Stimulated activated CD4-positive, alpha-beta T cell treated with anti-CD3 and anti-CD28 coated beads, Interleukin-1b, Interleukin-23, amount 100 ng/mL, for 48 hours (primary cell): ENCODE measurements at places on chromosomes 13 and 19.
A peak's percentile ranks its signal among the peaks of the same experiment; 100 is the strongest.

DNA sequence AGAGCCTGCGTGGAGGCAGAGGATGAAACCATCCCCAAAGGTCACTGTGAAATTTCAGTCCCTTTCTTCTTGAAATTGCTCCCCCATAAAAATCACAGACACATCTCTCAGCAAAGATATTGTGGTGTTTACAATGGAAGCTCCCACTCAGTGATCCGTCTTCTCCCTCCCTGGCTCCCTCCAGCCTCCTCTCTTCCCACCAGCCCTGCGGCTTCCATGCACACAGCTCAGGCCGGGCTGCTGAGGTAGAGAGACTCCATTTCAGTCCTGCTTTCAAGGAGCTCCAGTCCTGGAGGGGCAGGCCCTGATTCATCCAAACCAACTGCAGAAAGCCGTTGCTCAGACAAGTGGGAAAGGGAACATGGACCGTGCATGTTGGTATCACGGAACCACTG lies 24.0 kb upstream of the MIER2 start:
- DNase-seq: no peak

GRCh38 chr19:46460981-46461380 lies 10.4 kb downstream of the PNMA8A start:
- DNase-seq: no peak

DNA sequence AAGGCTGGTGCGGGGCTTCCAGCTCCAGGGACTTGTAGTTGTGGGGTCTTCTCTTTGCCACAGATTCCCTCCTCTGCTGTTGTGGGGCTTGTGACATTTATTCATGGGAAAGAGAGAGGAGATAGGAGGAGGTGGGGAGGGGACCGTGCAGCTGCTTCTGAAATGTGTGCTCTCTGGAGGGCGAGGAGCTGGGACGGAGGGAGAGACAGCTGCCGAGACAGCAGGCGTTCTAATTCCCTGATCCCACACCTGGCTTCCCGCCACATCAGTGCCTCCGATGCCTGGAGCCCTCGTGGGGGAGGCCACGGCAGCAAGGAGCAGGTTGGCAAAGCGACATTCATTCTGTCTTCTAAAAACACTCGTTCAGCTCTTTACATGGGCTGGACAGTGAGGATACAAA lies 164.4 kb downstream of the USP12 start:
- DNase-seq: no peak

DNA sequence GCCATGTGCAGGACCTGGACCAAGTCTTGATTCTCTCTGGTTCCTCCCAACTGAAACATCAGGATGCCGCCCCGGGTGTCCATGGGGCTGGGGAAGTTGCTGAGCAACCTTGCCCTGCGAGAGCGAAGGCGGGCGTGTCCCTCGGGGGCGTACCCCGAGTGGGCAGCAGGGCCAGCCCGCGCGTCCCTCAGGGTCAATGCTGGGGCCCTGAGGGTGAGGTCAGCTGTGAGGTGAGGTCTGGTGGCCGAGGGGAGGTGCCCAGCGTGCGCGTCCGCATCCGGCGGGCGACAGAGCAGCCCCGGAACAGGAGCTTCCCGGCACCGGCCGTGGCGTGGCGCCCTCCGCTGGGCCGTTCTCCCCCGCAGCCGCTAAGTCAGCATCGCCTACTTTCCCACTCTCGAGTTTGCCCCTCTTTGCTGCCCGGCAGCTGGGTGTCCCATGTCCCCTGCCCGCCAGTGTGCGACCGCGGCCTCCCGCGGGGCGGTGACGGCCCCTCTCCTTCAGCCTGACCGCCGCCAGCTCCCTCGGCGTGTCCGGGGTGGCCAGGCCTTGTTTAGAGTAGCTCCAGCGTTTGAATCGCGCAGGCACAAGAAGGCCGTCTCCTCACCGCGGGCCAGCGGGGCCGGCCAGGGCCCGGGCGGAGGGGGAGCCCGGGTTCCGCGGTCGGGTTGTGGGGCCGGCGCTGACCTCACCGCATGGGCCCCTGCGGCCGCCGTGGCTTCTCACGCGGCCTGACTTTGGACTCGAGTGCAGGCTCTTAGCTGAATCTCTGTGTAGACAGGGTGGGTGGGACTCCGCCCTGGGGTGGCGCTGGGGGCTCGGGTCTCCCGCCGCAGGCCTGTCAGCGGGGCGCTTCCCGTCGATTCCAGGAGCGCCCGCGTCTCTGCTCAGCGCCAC lies 33.0 kb downstream of the GJA3 start:
- DNase-seq: peak; percentile 10

DNA sequence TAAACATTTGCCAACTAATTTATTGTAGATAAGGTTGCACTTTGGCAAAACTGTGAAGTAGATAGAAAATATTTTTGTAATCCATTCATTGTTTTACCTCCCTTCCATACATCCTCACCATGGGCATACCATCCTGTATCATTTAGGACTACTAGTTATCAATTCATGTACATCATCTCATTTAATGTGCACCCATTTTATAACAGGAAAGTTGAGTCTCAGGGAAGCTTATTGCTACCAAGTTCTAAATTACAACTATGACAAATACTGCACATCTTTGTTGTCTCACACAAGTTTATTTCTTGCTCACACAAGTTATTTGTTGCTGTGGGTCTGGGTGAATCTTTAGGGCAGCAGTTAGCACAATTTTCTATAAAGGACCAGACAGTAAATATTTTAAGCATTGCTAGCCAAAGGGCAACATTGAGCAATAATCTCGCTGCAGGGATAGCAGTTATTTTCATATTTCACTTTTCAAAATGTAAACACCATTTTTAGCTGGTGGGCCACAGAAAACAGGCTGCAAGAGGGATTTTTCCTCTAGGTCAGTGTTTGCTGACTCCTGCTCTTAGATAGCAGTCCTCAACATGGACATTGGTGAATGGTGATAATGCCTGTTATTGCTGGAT lies 276.5 kb downstream of the GPC6 start:
- DNase-seq: no peak

DNA sequence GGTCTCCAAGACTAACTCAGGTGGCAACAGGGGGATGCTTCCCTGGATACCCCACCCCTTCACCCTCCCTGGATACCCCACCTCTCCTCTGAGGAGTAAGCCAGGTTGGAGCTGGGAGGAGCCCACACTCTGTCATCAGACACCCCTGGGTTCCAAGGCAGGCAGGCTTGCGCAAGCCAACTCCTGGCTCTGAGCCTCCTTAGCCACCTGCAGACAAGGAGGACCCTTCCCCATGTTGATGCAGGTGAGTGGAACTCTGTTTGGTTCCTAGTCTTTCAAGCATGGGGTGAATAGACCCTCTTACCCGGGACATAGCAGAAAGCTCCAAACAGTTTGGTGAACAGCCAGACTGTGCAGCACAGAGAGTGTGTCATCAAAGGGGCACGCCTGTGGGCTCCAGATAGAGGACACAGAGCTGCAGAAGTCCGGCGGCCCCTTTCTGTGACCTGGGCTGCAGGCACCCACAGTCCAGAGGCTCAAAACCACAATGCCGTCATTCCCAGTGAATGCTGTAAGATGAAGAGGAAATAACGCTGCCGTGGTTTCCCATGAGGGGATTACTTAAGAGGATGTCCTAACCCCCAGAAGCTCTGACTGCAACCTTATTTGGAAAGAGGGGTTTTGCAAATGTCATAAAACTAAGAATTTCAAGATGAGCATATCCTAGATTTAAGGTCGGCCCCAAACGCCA lies 12.1 kb upstream of the HAS1 start:
- no peak for DNase-seq

DNA sequence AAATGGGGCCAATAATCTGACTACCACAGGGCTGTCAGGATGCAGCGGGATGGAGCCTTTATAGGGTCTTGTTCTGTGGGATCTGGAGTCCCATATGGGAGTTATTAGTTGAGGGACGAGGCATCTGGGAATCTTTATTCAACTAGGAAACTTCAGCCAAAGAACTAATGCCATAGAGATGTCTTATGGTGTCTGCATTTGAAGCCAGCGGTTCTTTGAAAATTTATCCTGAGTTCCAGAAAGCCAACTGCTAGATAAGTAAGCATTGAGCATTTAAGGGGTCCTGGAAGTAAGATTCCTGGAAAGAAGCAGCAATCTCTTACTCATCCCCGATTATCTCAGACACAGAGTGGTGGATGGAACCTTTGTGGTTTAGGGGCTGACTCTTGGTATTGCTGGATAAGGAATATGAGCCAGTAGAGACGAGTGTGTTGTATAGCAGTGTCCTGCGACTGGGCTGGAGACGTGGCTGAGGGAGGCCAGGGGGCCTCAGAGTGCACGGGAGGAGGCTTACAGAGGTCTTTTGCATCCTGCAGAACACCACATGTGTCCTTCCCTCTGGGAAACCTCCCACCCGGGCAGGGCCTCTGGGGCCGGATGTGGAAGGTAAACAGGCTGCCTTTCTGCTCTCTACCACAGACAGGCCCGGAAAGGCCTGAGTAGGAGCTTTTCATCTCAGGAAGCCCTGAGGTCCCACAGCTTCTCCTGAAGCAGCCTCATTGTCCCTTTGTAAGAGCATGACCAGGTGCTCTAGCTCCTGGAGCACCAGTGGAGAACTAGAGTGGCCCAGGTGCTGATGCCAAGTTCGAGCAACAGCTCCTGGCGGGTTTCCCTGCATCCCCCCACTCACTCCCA lies 28.8 kb downstream of the ACTN4 start:
- no peak for DNase-seq

GRCh38 chr13:42812316-42812715 lies 30.9 kb downstream of the FAM216B start:
- no peak for DNase-seq

DNA sequence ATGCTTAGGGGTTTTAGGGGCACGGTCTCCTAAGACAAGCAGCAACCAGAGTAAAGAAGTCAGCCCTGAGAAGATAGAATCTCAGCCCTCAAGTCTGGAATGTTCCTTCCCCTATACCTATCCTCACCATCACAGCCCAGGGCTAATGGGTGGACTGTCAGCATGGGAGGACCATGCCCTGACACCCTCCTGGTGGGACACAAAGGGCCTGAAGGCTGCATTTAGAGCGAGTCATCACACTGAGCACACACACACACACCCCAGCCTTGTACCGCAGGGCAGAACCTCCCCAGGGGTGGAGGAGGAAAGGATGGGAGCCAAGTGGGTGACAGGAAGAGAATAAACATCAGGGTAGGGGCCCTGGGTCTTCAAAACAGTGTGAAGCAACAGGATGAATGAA lies 174.8 kb upstream of the SERP2 start:
- no peak for DNase-seq

DNA sequence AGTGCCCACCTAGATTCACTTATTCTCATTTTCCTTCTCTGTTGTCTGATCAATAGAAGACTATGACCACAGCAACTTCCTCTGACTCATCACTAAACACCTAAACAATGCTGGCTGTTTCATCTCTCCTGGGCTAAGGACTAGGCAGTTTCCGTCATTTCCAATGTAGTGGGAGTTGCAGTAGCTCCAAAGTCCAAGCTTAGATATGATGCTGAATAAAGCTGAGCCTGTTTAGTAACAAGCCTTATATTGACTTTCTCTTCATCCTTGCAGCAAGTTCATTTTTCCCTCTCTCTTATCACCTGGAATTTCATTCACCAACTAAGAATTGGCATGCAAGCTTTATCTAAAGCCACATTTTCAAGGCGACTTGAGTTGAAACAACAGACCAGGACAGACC lies 53.5 kb upstream of the PCDH9 start:
- no peak for DNase-seq

- no peak for DNase-seq
These were observed 3.3 kb upstream of the UQCR11 start for GRCh38 chr19:1608359-1609102.

- DNase-seq: no peak
These were observed 12.3 kb downstream of the LMNB2 start for GRCh38 chr19:2444251-2445002.

- peak; percentile 35 for DNase-seq
These were observed at the start of gene KCNK6 for GRCh38 chr19:38319421-38320258. Gene KCNK6 (plus strand): TSS chr19:38319845. CDS start chr19:38319951, 106 bp downstream.

DNA sequence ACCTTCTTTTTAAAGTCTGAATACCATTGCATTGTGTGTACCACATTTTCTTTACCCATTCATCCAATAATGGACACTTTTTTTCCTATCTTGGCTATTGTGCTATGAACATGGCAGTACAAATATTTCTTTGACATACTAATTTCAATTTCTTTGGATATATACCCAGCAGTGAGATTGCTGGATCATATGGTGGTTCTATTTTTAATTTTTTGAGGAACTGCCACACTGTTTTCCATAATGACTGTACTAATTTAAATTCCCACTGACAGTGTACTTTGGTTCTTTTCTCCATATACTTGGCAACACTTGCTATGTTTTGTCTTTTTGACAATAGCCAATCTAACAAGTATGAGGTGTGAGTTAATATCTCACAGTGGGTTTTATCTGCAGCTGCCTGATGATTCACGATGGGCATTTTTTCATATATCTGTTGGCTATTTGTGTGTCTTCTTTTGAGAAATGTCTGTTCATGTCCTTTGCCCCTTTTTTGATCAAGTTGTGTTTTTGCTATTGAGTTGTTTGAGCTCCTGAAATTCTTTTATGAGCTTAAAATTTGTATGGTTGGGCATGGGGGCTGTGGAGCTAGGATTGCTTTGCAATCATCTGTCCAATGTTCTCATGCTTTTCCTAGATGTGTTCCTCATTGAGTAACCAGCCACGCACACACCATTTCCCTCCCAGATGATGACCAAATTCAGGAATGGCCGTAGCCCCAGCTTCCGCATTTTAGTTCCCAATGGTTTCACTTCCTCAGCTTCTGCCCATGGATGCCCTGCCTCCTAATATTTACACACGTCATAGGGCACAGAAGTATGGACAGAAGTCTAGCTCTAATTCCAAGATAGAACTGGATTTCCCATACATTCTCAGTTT lies 380.0 kb upstream of the SGCG start:
- DNase-seq: no peak
